Activated CD8-positive, alpha-beta memory T cell treated with anti-CD3 and anti-CD28 coated beads, Interleukin-2, amount 10 ng/mL, durations not matched to agents 7 days and 5 days (primary cell): ENCODE measurements at places on chromosomes 7 and 10. TPM values are rescaled to one million over a fixed set of nuclear protein-coding genes. Genes with fewer than 3 reads are reported as not detected.

GRCh38 chr7:119640861-119641260 lies 632.1 kb upstream of the KCND2 start:
- DNase-seq = no peak

GRCh38 chr10:788796-789748 lies 99.6 kb upstream of the DIP2C start:
- peak; percentile 43 for DNase-seq

GRCh38 chr7:123725586-123726171 lies 23.1 kb downstream of the WASL start:
- DNase-seq = no peak

- DNase-seq = no peak
These were observed 120.8 kb upstream of the HPS1 start for GRCh38 chr10:98567391-98568133.

GRCh38 chr10:78921895-78922294 lies 146.9 kb upstream of the ZMIZ1 start:
- no peak for DNase-seq

- DNase-seq = peak; percentile 63
These were observed 781 bp upstream of the GRM8 start for GRCh38 chr7:127253281-127254162.

DNA sequence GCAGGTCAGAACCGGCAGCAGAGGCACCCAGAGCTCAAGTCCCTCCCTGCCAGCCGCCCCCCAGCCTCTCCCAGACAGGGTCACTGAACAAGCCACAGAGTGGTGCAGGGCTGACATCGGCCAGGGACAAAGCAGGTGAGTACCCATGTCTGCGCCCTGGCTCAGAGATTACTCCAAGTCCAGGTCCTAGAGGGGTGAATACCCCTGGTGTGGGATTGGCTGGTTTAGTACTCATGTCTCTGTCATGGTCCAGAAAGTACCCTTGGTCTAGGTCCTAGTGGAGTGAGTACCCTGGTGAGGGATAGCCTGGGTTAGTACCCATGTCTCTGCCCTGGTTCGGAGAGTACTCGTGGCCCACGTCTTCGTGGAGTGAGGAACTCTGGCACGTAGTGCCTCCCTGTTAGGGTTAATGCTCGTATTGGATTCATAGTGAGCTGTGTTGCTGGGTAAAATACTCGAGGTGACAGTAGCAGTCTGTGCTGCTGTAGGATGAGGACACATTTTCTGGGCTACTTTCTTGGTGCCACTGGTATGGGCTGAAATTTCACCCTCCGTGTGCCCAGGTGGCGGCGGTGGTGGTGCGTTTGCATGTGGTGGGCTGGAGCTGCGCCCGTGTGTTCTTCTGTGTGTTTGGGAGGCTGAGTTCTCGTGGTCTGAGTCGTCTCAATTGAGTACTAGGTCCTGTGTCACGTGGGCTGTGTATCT lies 25.5 kb upstream of the KNDC1 start:
- DNase-seq = peak; percentile 36

- DNase-seq = no peak
These were observed 572.2 kb downstream of the INHBA start for GRCh38 chr7:41130561-41131236.

- DNase-seq = no peak
These were observed 315.1 kb downstream of the BBS9 start for GRCh38 chr7:33444511-33444910.

Gene OIT3
- total RNA-seq = not detected

Gene SNCG
- not detected for total RNA-seq

Gene KIF5B
- total RNA-seq = 76.2 TPM
